KG1 (cell line): ENCODE measurements at places on chromosomes 7 and 10.

GRCh38 chr10:11063856-11064255, 46.2 kb downstream of the CELF2 start:
- DNase-seq = no peak

DNA sequence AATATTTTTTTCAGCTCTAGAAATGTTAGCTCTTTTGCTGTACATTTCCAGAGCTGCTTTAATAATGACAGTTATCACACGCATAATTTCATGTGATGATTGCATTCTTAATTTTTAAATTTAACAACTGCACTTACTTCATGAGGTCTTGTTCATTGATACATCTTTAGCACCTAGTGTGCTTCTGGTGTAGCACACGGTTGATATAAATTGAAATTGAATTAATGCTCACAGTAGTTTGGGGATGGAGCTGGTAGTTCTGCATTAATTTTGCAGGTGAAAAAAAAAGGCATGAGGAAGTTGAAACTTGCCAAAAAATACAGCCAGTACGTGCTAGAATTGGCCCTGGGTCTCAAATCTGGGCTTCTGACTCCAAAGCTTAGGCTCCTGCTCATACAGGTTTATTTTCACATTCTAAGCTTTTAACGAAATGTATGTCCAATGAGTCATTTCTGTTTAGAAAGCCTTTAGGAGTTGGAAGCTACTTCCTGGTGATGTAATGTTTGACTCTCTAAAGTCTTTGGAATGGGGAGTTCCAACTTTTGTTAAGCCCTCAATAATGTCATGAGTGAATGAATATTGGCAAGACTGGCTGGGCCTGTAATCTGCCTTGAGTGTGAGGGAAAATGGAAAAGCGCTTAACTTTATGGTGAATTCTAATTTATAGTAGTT, 62.5 kb downstream of the DAGLB start:
- no peak for DNase-seq

DNA sequence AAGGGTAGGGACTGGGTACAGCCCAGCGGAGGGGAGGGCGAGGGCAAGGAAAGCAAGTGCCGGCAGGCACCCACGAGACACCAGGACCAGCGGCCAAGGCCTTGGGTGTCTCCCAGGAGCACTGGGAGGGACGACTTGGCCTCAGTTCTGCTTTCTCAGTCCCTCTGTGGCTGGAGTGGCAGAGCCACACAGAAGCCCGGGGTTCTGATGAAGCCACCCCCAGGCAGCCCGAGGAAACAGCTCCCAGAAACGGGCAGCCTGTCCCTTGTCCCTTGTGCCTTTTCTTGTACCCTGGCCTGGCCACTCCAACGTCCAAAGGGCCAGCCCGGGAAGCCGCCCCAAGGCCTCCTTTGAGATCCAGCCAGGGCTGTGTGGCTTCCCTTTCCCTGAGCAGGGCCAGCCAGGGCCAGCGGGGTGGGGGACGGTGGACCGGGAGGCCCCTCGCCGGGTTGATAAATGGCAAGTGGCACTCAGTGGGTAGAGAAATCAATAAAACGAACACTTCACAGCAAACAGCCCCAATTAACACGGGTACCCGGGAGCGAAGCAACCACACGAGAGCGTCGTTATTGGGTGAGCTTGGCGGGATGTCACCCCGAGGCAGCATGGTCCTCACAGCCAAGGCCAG, 69.8 kb upstream of the GNA12 start:
- no peak for DNase-seq

GRCh38 chr7:120021085-120021484, 251.9 kb upstream of the KCND2 start:
- DNase-seq = no peak

GRCh38 chr7:98944386-98944785, 66.1 kb downstream of the TRRAP start:
- no peak for DNase-seq

DNA sequence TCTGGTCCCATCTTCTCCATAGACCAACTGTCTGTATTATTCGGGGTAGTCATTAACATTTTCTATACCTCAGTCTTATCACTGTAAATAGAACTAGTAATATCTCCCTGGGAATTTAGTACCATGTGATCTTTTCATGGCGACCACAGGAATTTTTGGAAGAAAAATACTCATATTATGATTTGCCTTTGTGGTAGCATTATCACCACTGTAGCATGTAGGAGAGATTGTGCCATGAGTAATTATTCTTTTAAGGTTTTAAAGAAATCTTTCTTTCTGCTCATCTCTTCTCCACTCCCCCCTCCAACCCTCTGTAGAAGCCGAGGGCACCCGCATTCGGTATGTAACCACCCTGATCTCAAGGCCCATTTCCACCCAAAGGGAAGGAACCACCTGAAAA, 25.0 kb downstream of the ZNF365 start:
- DNase-seq = no peak

DNA sequence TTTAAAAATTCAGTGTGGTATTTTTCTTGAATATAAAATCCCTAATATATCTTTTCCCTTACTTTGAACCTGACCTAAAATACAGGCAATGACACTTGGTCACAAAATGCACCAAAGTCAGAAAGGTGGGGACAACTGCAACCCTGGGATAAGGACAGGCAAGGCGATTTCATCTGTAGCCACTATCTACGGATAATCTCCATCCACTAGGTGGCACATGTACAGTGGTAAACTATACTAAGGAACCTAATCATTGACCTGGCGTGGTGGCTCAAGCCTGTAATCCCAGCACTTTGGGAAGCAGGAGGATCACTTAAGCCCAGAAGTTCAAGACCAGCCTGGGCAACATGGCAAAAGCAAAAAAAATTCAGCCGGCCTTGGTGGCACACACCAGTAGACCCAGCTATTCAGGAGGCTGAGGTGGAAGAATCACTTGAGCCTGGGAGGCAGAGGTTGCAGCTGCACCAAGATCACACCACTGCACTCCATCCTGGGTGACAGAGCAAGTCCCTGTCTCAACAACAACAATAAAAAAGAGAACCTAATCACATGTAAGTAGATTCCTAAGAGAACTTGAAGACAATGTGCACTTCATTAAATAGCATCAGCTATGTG, 98.9 kb downstream of the KMT2C start:
- DNase-seq = no peak

DNA sequence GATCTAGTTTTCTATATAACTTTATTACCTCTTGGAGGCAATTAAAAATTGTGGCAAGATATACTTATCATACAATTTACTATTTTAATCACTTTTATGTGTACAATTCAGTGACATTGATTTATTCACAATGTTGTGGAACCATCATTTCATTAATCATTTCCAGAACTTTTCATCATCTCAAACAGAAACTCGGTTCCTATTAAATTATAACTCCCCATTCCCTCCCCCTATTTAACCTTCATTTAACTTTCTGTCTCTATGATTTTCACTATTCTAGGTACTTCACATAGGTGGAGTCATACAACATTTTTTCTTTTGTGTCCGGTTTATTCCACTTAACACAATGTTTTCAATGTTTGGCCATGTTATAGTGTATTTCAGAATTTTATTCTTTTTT, 252.8 kb downstream of the REEP3 start:
- DNase-seq = no peak

- DNase-seq = peak; percentile 61
Observed at GRCh38 chr10:90871766-90872647, at the start of gene RPP30. Gene RPP30 (plus strand): TSS chr10:90871974. CDS start chr10:90871987, 13 bp downstream.

DNA sequence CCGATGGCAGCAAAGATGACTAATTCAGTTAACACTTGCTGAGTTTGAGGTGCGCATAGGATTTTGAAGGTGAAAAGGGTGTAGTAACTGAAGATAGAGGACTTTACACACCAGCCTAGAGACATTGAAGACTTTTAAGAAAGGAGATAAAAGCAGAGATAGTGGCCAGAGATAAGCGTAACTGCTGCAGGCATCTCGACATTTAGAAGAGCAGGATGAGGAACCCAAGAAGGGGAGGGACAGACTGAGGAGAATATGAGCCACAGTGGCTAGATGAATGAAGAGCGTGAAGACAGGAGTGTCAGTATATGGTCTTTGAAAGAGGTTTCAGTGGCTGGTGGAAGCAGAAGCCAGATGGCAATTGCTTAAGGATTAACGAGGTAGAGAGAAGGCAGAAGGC, 71.6 kb downstream of the CELF2 start:
- DNase-seq = no peak

DNA sequence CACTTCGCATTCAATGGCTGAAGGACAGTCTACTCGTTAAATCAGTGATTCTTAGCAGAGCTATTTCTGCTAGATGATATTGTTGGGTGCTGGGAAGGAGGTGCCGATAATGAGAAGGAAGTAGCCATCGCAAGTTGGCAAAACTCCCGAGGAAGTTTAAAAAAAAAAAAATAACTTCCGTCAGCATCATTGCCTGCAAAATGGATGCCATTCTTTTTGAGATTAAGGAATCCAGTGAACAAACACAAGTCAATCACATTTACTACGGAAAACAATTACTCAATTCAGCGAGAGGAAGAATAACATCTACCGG, 74.4 kb upstream of the SFMBT2 start:
- DNase-seq = no peak

DNA sequence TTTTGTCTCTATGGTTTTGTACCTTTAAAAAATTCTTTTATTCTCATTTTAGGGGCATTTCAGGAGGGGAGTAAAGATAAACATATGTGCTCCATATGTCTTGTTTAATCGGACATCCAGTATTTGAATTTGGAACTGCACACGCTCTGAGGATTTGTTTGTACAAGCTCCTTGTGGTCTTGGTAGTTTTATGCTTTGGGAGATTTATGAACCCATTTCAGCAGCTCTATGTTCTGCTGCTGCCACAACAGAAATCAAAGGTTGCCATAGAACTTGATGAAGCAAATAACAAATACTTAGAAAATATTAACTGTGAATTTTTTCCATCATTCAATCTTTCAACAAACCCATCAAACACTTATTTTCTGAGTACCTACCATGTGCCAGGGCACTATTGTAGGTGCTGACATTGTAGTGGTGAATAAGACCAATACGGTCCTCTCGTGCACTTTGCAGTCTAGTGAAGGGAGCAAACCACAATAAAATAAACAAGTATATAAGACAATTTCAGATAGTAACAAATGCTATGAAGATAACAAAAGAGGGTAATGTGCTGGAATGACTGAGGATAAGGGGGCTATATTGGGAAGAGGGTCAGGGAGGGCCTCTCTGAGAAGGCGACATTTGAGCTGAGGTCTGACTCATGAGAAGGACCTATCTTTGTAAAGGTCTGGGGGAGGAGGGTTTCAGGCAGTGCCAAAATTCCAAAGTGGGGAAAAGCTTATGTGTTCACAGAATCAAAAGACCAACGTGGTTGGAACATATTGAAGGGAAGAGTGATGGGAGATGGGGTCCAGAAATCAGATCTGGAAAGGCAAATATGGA, 30.4 kb downstream of the MYPN start:
- no peak for DNase-seq
